Fibroblast of skin of left biceps (primary cell): ENCODE measurements at places on chromosomes 12 and 14.

GRCh38 chr12:69120354-69120753 is 119.0 kb upstream of the CPSF6 start:
- no peak for DNase-seq

GRCh38 chr12:124413401-124413800 is 118.5 kb downstream of the RFLNA start:
- DNase-seq: no peak

GRCh38 chr14:44453433-44454171 is 53.5 kb downstream of the FSCB start:
- DNase-seq: no peak

DNA sequence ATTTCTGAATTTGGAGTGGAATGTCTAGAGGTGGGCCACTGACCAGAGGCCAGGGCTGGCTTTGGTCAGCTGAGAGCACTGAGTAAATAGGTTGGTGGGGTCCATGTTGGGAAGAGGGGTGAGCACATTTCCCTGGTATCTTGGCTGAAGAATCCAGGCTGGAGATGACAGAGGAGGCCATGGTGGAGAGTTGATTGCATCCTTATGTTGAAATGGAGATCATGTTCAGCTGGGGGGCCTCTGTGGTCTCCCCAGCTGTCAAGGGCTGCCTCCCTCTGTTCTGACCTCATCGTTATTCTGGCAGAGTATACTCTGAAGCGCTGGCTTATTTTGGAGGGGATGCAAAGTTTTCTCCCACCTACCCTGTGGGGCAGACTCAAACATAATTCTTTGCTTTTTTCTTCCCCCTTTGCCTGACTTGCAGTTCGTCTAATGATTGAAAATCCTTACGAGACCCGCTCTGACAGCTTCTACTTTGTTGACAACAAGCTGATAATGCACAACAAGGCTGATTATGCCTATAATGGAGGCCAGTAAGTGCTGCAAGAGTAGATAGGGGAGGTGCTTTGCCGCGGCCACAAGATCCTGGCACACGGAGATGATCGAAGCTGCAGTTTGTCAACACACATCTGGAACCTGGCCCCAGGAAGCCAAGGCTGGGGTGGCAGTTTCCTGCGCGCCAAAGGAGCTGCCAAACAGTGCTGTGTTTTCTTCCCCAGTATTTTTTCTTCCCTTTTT is 6.0 kb upstream of the ACADS start:
- DNase-seq: no peak

DNA sequence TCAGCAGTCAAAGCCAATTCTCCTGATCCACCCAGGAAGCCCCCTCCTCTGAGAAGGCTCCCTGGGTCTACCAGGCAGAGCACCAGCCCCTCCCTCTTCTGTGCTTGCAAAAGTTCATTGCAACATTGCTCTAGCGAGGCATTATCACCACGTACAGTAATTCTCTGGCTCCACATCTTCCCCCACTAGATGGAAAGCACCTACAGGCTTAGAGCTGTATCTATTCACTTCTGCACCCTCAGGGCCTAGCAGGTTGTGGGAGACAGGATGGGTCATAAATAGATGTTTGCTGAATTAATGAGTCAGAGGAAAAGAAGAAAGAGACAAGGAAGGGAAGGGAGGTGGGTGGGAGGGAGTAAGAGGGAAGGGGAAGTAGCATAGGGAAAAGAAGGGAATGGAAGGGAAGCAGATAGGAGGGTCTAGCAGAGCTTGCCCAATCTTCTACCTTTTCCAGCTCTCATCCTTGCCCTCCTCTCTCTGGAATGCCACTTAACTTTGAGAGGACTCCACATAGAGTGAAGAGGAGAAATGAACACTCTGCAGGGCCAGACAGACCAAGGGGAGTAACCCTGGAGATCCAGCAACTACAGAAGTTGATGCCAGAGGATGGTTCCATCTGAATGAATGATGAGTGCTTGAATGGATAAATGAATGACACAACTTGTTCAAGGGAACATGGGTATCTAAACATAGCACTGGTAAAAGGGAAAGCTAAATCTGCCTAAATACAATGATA is 42.0 kb upstream of the NT5DC3 start:
- no peak for DNase-seq

GRCh38 chr12:43004908-43005307 is 415.4 kb upstream of the PRICKLE1 start:
- no peak for DNase-seq

DNA sequence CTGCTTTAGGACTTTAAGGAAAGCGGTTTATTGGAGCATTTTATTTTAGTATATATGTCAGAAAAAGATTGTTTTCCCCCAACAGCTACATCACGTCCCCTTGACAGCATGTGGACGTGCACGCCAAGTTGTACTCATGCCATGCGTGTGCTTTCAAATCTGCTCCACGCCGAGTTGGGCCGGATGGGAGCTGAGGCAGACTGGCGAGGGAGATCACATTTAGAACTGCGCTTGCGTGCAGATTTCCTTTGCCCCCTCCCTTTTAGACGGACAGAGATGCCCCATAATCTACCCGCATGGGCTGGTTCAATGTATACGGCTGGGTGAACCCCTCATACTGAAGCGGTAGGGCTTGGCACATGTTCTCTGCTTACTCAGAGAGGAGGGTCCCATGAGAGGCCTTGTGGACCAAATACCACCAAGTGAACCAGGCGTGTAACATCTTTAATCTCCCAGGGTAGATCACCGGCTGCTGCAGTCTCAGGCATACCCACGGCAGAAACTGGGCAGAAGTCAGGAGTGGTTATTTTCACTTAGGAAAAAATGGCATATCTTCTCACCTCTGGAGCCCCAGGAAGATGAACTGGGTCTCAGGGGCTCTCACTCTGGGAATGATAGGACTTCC is 92.1 kb downstream of the ESR2 start:
- DNase-seq: no peak

DNA sequence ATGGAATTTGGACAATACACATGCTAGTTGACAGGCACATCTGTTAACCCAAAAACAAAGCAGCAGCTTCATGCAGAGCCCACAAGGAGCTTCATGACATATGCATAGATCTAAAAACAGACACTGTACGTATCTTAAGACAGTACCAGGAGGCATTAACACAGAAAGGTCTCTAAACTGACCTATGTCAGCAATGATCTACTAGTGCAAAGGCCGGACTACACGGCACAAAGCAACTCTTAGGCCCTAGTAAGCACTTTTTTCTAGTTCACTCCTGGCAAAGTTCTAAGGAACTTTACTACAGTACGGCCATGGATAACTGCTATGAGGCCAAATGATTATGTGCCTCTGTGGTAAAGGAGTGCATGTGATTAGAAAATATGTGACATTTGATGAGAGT is 8.4 kb upstream of the KANSL2 start:
- no peak for DNase-seq

DNA sequence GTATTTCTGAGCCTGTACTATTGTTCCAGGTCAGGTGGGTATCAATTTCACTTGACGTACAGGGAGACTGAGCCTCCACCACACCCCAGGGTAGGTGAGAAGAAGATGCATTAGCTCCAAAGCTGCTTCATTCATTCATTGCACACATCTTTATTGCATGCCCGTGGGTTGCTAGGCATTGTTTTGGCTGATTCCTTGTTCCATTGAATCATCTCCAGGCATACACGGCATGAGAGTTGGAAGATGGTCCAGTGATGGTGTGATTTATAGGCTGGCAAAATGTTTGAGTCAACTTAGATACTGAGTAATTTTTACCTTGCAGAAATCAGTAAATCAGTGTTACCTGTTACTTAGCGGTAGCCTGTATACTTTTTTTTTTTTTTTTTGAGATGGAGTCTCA is 21.2 kb downstream of the KLC1 start:
- no peak for DNase-seq

GRCh38 chr14:65255583-65256461 is 153.5 kb upstream of the MAX start:
- DNase-seq: no peak

DNA sequence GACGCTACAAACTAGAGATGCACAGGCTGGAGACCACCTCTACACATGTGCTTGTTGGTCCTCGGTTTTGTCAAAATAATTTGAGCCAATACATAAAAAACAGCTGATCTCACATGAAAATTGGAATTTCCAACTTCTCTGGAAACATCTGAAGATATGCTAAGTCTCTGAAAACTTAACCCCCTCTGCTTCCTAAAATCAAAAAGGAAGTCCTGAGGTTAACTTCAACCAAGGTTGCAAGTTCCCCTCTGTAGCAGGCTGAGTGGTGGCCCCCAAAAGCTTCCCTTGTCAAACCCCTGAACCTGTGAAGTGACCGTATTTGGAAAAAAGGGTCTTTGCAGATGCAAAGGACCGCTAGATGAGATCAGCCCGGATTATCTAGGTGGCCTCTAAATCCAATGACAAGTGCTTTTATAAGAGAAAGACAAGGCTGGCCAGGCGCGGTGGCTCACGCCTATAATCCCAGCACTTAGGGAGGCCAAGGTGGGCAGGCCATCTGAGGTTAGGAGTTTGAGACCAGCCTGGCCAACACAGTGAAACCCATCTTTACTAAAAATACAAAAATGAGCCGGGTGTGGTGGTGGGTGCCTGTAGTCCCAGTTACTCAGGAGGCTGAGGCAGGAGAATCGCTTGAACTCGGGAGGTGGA is 32.0 kb upstream of the VPS37B start:
- DNase-seq: no peak

DNA sequence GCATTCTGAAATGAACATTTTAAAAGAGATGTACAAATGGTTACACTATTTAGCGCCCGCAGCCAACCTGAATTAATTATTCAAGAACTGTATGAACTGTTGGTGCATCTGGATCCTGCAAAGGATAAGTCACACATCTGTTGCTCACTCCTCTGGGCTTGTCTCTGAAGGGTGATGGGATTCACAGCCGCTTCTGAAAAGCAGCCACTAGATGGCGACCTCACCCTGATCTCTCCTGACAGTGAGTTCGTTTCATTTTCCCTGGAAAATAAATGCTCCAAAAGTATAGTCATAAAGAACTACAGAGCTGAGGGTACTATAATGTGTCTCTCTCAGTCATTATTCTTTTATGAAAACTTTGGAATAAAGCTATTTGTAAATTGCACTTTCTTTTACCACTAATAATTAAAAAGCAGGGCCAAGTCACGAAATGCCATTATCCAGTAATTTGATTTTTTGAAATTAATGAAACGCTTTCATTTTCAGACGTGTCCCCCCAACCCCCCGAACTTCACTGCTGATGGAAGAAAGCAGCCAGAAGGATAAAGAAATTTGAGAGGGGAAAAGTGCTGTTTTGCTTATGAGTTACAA is 789.6 kb downstream of the NRXN3 start:
- peak; percentile 56 for DNase-seq
